ENCODE measurements at places on chromosomes 2 and 18. TPM values are rescaled to one million over a fixed set of nuclear protein-coding genes. Genes with fewer than 3 reads are reported as not detected.

The IL1R2 gene
- total RNA-seq: 0.18 TPM

- no peak overlapping the region for H3K4me3 ChIP-seq
- no peak overlapping the region for H3K27ac ChIP-seq
- DNase-seq: no peak
- no peaks in the 10 kb centered on the region for H3K27me3 ChIP-seq
Measured at GRCh38 chr2:8115966-8116365, 565.9 kb upstream of the ID2 start.

DNA sequence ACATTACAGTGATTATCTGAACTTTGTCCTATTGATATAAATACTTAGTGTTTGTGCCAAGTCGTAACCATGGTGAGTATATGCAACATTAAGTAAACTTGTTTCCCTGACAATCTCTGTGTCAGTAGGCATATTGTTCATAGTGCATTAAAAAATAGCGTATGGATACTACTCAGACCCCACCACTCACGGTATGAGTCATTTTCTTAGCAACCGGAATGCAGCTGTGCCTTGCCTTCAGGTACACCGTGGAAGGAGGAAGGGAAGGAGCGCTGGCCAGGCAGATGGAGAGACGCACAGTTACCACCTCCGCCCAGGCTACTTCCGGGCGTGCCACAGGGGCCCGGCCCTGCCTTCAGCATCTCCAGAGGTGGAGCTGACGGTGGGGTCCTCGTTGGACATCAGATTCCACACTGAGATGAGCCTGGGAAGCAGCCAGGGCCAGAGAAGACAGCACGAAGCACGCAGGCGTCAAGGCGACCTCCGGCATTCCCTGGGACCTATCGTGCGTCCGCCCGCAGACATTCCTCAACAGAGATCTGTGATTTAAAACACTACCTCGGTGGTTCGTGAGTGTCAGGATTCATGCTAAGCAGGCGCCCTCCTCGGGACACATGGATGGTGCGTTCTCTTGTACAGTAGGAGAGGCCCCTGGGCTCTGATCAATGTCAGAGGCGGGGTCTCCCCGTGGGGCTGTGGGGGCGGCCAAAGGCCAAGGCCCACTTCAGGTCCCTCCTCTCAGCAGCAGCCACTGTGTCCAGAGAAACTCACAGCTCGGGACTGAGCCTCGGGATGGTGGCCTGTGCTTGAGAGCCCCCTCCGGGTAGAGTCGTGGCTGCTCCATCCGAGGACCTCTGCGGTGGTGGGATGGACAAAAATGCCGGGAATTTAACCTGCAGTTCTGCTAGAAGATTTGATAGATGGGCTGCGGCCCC lies 82.2 kb upstream of the HDAC4 start:
- peaks cover 17% of the 10 kb centered on the region for H3K4me1 ChIP-seq
- H3K27ac ChIP-seq: no peak overlapping the region
- DNase-seq: peak; percentile 80

- DNase-seq: no peak
- H3K27ac ChIP-seq: no peak overlapping the region
- no peaks in the 10 kb centered on the region for H3K27me3 ChIP-seq
- peaks cover 3% of the 10 kb centered on the region for H3K4me1 ChIP-seq
- no peaks in the 10 kb centered on the region for H3K36me3 ChIP-seq
Measured at GRCh38 chr2:202122980-202123720, 50.1 kb downstream of the KIAA2012 start.

DNA sequence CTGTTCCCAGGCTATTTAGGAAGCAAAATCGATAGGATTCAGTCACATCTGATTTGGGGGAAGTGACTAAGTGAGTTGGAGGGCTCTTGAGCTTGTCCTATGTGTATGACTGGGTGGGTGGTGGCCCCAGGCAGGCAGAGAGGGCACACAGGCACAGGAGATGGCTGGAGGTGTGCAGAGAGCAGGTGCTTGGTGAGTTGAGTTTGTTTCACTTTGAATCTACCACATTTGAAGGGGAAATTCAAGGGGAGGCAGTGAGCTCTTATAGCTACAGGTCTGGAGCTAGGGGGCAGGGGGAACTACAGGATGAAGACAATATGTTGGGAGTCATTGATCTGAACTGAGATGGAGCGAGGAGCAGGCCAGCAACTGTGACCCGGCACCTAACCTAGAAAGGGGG lies 42.5 kb upstream of the TMEM200C start:
- H3K27me3 ChIP-seq: no peaks in the 10 kb centered on the region
- H3K36me3 ChIP-seq: no peaks in the 10 kb centered on the region
- DNase-seq: no peak
- H3K27ac ChIP-seq: no peak overlapping the region
- H3K4me3 ChIP-seq: no peak overlapping the region
- H3K4me1 ChIP-seq: peaks cover 3% of the 10 kb centered on the region
